ENCODE measurements at places on chromosomes 5 and 9. TPM values are rescaled to one million over a fixed set of nuclear protein-coding genes. Genes with fewer than 3 reads are reported as not detected.

The FREM1 gene
- 0.25 TPM for total RNA-seq

The DAP gene
- total RNA-seq, result 8.1 TPM

The SLC6A7 gene
- not detected for total RNA-seq

The ADCY2 gene
- 76.9 TPM for total RNA-seq

The ROR2 gene
- 0.52 TPM for total RNA-seq

The MAMDC4 gene
- total RNA-seq, result 3.4 TPM

The NR5A1 gene
- 0.65 TPM for total RNA-seq

The CTNND2 gene
- total RNA-seq, result not detected

The PCDHB13 gene
- total RNA-seq, result 0.58 TPM

The ADAMTS16 gene
- total RNA-seq, result 0.08 TPM

The MYMK gene
- not detected for total RNA-seq

The PRRX2 gene
- total RNA-seq, result 0.52 TPM

The IL9 gene
- not detected for total RNA-seq

DNA sequence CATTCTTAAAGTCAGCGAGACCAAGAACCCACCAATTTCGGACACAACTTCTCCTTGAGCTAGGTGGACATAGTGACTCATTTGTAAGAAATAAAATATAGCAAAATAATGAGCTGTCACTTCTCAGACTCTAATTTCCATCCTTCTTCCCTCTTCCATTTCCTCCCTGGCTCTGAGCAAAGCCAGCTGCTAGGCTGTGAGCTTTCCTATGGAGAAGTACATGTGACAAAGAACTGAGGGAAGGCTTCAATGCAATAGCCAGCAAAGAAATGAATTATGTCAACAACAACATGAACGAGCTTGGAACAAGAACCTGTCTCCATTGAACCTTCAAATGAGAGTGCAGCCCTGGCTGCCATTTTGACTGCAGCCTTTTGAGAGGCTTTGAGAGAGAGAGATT lies 25.9 kb upstream of the SELENOP start:
- H3K4me1 ChIP-seq, result peaks cover 5% of the 10 kb centered on the region
- DNase-seq, result no peak
- no peaks in the 10 kb centered on the region for H3K27me3 ChIP-seq
- no peak overlapping the region for H3K4me3 ChIP-seq
- no peaks in the 10 kb centered on the region for H3K36me3 ChIP-seq

DNA sequence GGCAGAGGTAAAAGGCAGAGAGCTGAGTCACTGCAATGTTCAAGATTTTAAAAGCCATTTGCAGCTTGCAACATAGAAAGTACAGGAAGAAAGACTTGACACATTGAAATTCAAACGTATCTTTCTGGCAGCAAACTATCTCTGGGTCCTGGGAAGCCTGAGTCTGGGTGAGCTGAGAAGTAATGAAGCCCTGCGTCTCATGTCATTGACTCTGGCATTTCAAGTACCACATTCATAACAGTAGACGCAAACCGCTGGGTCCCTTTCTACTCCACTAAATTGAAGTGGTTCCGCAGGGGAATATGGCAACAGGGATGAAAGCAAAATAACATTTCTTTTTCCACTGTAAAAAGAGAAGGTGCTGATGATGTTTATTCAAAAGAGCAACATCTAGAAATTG lies 694.3 kb downstream of the BRINP1 start:
- H3K4me1 ChIP-seq, result no peaks in the 10 kb centered on the region
- no peak overlapping the region for H3K27ac ChIP-seq
- H3K27me3 ChIP-seq, result no peaks in the 10 kb centered on the region
- no peaks in the 10 kb centered on the region for H3K36me3 ChIP-seq
- DNase-seq, result no peak

- H3K27ac ChIP-seq, result no peak overlapping the region
- no peak overlapping the region for H3K4me3 ChIP-seq
Observed at GRCh38 chr9:120257483-120257882, 322.5 kb downstream of the CDK5RAP2 start.

GRCh38 chr9:79691496-79691895 lies 119.7 kb downstream of the TLE4 start:
- no peaks in the 10 kb centered on the region for H3K36me3 ChIP-seq
- no peak overlapping the region for H3K4me3 ChIP-seq
- H3K27me3 ChIP-seq, result no peaks in the 10 kb centered on the region
- no peak for DNase-seq

GRCh38 chr5:170636801-170637477 lies 133.1 kb downstream of the KCNIP1 start:
- H3K4me3 ChIP-seq, result no peak overlapping the region
- no peak overlapping the region for H3K27ac ChIP-seq
- DNase-seq, result no peak
- H3K4me1 ChIP-seq, result no peaks in the 10 kb centered on the region
- no peaks in the 10 kb centered on the region for H3K27me3 ChIP-seq
- no peaks in the 10 kb centered on the region for H3K36me3 ChIP-seq

- DNase-seq, result no peak
- peaks cover 10% of the 10 kb centered on the region for H3K4me1 ChIP-seq
- peak overlapping the region; percentile 57 for H3K4me3 ChIP-seq
- no peaks in the 10 kb centered on the region for H3K36me3 ChIP-seq
- no peaks in the 10 kb centered on the region for H3K27me3 ChIP-seq
Observed at GRCh38 chr9:90802386-90802985, 867 bp downstream of the SYK start.

- H3K36me3 ChIP-seq, result no peaks in the 10 kb centered on the region
- H3K27me3 ChIP-seq, result no peaks in the 10 kb centered on the region
- no peak overlapping the region for H3K27ac ChIP-seq
- no peak overlapping the region for H3K4me3 ChIP-seq
- DNase-seq, result no peak
Observed at GRCh38 chr9:82337351-82337750, 348.8 kb downstream of the SPATA31D1 start.

- H3K27me3 ChIP-seq, result no peaks in the 10 kb centered on the region
- DNase-seq, result no peak
- H3K4me3 ChIP-seq, result no peak overlapping the region
- H3K27ac ChIP-seq, result no peak overlapping the region
- H3K36me3 ChIP-seq, result no peaks in the 10 kb centered on the region
Observed at GRCh38 chr5:58099257-58099656, 360.6 kb downstream of the PLK2 start.

GRCh38 chr5:92518318-92518904 lies 1062.6 kb downstream of the NR2F1-AS1 start:
- no peak overlapping the region for H3K27ac ChIP-seq
- H3K36me3 ChIP-seq, result no peaks in the 10 kb centered on the region
- H3K4me1 ChIP-seq, result no peaks in the 10 kb centered on the region
- H3K27me3 ChIP-seq, result no peaks in the 10 kb centered on the region
- DNase-seq, result no peak

GRCh38 chr9:101092922-101093321 lies 64.4 kb downstream of the PLPPR1 start:
- H3K4me1 ChIP-seq, result no peaks in the 10 kb centered on the region
- H3K27ac ChIP-seq, result no peak overlapping the region
- no peak for DNase-seq
- no peak overlapping the region for H3K4me3 ChIP-seq
- H3K27me3 ChIP-seq, result no peaks in the 10 kb centered on the region

- no peaks in the 10 kb centered on the region for H3K4me1 ChIP-seq
- no peaks in the 10 kb centered on the region for H3K27me3 ChIP-seq
- H3K27ac ChIP-seq, result no peak overlapping the region
- H3K36me3 ChIP-seq, result no peaks in the 10 kb centered on the region
- no peak for DNase-seq
Observed at GRCh38 chr5:9316733-9317132, 229.1 kb downstream of the SEMA5A start.

GRCh38 chr5:66867618-66868322 lies 271.6 kb downstream of the MAST4 start:
- no peaks in the 10 kb centered on the region for H3K36me3 ChIP-seq
- no peak overlapping the region for H3K27ac ChIP-seq
- H3K4me3 ChIP-seq, result no peak overlapping the region

DNA sequence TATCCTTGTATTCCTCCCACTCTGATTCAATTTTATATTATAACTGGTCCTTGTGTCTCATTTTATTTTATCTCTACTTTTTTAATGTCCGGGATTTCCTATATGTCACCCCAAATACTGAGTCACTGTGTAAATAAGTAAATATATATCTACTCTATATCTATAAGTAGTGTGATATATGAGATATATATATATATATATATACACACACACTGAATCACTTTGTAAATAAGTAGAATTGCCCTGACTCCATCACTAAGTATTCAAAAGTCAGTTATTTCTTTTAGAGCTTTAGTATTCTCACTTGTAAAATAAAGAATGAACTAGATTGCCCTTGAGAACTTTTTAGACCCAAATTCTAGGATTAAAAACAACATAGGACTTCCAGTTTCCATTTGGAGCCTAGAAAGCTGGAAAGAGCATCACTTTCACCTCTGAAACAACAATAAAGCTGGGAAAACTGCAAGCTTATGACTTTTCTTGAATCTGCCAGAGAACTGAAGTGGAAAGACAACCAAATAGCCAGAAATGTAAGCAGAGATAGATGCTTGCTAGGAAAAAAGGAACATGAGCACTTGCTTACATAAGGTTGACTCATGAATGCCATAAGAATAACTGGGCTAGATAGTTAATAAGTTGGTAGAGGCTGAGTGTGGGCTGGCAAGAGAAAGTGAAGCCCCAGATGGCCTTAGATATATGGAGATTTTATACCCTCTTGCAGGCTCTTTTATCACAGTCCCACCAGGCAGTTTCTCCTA lies 171.1 kb upstream of the TLX3 start:
- no peak for DNase-seq
- H3K27ac ChIP-seq, result no peak overlapping the region
- H3K27me3 ChIP-seq, result no peaks in the 10 kb centered on the region
- no peak overlapping the region for H3K4me3 ChIP-seq
- H3K36me3 ChIP-seq, result no peaks in the 10 kb centered on the region
- no peaks in the 10 kb centered on the region for H3K4me1 ChIP-seq

DNA sequence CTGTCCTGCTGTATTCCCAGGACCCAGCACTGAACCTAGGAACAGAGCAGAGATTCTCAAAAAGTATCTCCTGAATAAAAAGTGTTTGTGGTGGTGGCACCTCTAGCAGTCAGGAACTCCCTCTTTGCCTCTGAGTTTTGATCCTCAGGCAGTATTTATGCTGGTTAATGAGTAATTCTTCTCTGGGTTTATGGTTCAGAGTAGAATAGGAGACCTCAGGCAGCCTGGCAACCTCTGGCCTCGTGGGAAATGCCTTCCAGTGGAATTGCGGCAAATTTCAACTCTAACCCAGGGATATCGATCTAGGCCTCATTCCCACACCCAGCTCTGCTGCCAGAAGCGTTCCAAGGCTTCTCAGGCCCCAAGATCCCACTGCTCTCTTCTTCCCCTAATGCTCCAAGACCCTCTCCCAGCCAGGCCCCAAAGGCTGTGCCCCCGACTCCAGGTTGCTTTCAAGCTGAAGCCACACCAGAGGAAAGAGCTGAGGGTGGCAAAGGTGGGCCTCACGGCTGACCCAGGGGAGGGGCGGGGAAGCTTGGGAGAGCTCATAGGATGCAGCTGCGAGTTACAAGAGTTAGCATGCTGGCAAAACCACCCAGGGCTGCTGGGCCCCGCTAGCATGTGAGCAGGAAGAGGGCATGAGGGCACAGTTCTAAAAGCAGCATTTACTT lies 10.9 kb upstream of the HDHD3 start:
- no peak for DNase-seq
- no peak overlapping the region for H3K4me3 ChIP-seq
- H3K27me3 ChIP-seq, result no peaks in the 10 kb centered on the region
- H3K36me3 ChIP-seq, result peaks cover 56% of the 10 kb centered on the region
- no peaks in the 10 kb centered on the region for H3K4me1 ChIP-seq

DNA sequence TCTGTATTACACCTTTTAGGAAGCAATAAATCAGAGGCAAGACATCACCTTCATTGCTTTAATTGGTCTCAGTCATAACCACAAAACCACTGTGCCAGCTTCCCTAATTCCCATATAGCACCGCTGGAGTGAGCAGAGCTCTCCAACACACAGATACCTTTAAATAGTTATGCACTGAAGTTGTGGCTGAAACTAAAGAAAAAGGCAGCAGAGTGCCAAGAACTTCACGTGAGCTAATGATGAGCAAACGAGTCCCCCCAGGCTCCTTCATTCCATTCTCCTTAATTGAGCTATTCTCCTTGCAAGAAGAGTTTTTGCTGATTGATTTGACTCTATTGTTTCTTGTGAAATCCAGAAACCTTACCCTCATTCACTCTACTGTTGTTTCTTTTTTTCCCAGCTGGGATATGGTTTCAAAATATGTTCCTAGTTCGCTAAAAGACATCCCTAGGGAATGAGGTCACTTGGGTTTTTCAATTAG lies 501.5 kb downstream of the SPATA31D1 start:
- H3K27ac ChIP-seq, result no peak overlapping the region
- no peak overlapping the region for H3K4me3 ChIP-seq
- peaks cover 25% of the 10 kb centered on the region for H3K4me1 ChIP-seq
- H3K36me3 ChIP-seq, result no peaks in the 10 kb centered on the region
- no peaks in the 10 kb centered on the region for H3K27me3 ChIP-seq

DNA sequence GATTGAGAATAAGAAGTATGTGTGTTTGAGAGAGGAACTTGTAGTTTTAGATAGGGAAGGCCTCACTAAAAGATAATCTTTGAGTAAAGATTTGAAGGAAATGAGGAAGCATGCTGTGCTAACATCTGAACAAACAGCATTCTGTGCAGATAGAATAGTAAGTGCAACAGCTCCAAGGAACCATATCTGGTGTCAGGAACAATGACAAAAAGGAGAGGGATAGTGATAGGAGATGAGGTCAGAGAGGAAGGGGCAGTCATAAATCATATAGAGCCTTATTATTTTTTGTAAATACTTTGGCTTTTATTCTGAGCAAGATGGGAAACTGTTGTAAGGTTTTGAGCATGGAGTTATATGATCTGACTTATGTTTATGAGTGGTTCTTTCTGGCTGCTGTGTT lies 3.8 kb downstream of the MRPL22 start:
- H3K4me1 ChIP-seq, result peaks cover 24% of the 10 kb centered on the region
- H3K27me3 ChIP-seq, result no peaks in the 10 kb centered on the region
- H3K36me3 ChIP-seq, result no peaks in the 10 kb centered on the region
- no peak overlapping the region for H3K27ac ChIP-seq
- no peak overlapping the region for H3K4me3 ChIP-seq
- DNase-seq, result no peak

- no peaks in the 10 kb centered on the region for H3K4me1 ChIP-seq
- H3K36me3 ChIP-seq, result no peaks in the 10 kb centered on the region
- H3K27ac ChIP-seq, result no peak overlapping the region
- no peaks in the 10 kb centered on the region for H3K27me3 ChIP-seq
- H3K4me3 ChIP-seq, result no peak overlapping the region
- no peak for DNase-seq
Observed at GRCh38 chr9:14899042-14899814, 11.0 kb downstream of the FREM1 start.

GRCh38 chr5:77869116-77869798 lies 93.1 kb upstream of the TBCA start:
- no peak overlapping the region for H3K27ac ChIP-seq
- DNase-seq, result no peak
- no peaks in the 10 kb centered on the region for H3K36me3 ChIP-seq

GRCh38 chr9:136347472-136348256 lies 15.9 kb downstream of the DNLZ start:
- H3K4me1 ChIP-seq, result no peaks in the 10 kb centered on the region
- H3K27me3 ChIP-seq, result peaks cover 66% of the 10 kb centered on the region

GRCh38 chr9:94745806-94746540 lies 19.5 kb downstream of the AOPEP start:
- H3K4me1 ChIP-seq, result no peaks in the 10 kb centered on the region
- no peak overlapping the region for H3K4me3 ChIP-seq
- no peak overlapping the region for H3K27ac ChIP-seq
- no peak for DNase-seq
- no peaks in the 10 kb centered on the region for H3K27me3 ChIP-seq

- peaks cover 17% of the 10 kb centered on the region for H3K4me1 ChIP-seq
- no peaks in the 10 kb centered on the region for H3K27me3 ChIP-seq
- H3K4me3 ChIP-seq, result no peak overlapping the region
- H3K36me3 ChIP-seq, result no peaks in the 10 kb centered on the region
Observed at GRCh38 chr9:113456235-113456634, 7.3 kb upstream of the RGS3 start.
